ENCODE measurements at places on chromosomes 7 and 10.

- DNase-seq: no peak
Measured at GRCh38 chr7:149427893-149428292, 33.0 kb downstream of the ZNF777 start.

DNA sequence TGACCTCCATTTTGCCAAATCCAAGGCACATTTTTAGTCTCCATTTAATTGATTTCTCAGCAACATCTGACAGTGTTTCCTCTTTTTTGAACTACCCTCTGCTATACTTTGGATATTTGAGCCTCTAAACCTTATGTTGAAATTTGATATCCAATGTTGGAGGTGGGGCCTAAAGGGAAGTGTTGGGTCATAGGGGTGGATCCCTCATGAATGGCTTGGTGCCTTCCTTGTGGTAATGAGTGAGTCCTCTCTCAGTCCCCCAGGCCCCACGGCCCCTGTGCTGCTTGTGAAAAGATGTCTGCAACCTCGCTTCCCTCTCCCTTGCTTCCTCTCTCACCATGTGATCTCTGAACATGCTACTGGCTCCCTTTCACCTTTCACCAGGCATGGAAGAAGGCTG lies 96.8 kb upstream of the DGKB start:
- DNase-seq: no peak

GRCh38 chr7:16083931-16084330 lies 337.4 kb downstream of the CRPPA start:
- peak; percentile 6 for DNase-seq

- no peak for DNase-seq
Measured at GRCh38 chr7:28954471-28954870, 3.7 kb downstream of the TRIL start.

GRCh38 chr7:42930889-42931288 lies 1.1 kb downstream of the PSMA2 start:
- DNase-seq: no peak

- DNase-seq: no peak
Measured at GRCh38 chr7:36034020-36034419, 119.0 kb upstream of the EEPD1 start.

Measured in NCI-H1105 (cell line).